LNCaP clone FGC (cell line): ENCODE measurements at places on chromosomes 12 and 14.
A peak's percentile ranks its signal among the peaks of the same experiment; 100 is the strongest.

- no peak for DNase-seq
Observed at GRCh38 chr12:112439769-112440168, 21.0 kb downstream of the PTPN11 start.

DNA sequence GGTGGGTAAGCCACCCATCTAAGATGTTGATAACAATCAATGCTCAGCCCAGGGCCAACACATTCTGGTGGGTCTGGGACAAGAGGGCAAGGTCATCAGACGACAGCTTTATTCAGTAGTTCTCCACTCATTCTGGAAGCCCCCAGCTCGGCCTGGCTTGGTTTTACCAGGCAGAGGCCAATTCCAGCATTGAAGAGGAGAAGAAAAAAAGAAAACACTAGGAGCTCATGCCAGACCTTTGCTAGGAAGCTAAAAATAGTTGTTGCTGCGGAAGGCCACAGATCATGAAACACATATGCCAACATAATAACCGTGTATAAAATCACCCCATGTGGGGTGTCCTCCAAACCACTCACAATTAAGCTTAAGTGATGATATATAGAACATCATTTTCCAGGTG, 44.4 kb downstream of the CCDC60 start:
- no peak for DNase-seq

- DNase-seq, result no peak
Observed at GRCh38 chr14:58787592-58787991, 149.8 kb downstream of the DACT1 start.

DNA sequence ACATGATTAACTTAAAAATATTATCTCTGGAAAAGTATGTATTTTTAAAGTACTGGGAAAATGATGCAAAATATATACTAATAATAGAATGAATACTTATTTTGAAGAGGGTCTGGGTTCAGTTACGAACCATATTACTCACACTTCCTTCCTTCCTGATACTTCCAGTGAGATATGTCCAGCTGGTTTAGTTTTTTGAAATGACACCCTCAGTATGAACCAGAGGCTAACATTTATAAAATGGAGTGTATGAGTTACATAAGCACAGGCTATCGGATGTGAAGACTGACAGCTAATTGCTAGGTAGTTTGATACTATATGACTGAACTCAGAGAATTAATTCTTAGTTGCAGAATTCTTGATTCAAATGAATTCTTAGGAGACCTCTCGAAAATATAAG, 122.9 kb downstream of the OTOGL start:
- no peak for DNase-seq

GRCh38 chr12:50933459-50934124, 18.8 kb upstream of the HIGD1C start:
- DNase-seq, result no peak

- DNase-seq, result no peak
Observed at GRCh38 chr14:51500776-51501175, 150.9 kb upstream of the FRMD6 start.

DNA sequence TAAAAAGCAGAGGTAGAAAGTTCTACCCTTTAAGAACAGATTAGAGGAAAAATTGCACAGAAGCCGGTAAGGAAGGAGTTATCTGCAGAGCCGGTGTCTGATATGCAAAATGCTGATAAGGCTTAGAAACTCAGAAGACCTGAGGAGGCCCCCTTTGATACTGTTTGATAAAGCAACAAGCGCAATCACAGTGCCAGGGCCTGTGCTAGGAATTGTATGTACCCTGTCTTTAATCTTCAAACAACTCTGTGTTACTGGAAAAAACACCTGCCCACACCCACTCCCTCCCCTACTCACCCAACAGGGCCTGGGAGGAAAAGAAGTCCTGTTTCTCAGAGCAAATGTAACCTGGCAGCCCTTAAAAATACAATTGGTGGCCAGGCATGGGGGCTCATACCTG, 112.7 kb upstream of the FUT8 start:
- no peak for DNase-seq

DNA sequence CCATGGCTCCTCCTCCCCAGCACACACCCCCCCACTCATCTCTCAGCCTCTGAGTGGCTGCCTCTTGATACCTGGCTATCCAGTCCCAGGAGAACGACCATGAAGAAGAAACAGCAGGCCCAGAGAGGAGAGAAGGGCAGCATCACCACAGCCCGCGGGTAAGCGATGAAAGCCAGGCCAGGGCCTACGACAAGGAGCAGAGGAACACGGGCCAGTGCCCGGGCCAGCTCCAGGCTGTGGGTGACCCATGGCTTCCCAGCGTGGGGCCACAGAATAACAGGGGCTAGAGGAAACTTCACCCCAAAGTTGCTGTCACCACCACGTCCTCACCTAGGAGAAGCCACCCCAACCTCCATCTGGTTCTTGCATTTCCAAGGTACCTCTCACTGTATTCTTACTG, 10.4 kb upstream of the SLC6A12 start:
- DNase-seq, result no peak

DNA sequence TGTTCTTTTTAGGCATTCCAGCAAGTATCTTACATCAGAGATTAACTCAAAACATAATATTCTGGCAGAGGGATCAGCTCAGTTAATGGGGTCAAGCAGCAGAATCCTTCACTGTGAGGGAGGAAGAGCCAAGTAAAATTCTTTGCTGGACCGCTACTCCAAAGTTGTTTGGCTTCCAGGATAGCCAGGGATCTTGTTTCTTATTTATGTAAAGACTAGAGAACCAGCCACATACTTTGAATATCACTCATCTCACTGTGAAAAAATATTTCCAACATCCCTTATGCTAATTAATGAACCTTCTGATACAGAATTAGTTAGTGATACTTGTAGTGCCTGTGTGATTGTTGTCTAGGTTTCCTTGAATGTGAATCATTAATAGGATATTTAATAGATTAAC, 94.2 kb downstream of the PLEKHA5 start:
- DNase-seq, result no peak

- no peak for DNase-seq
Observed at GRCh38 chr14:98904677-98905076, 367.3 kb downstream of the BCL11B start.

- DNase-seq, result no peak
Observed at GRCh38 chr12:16392846-16393535, 45.5 kb downstream of the MGST1 start.

DNA sequence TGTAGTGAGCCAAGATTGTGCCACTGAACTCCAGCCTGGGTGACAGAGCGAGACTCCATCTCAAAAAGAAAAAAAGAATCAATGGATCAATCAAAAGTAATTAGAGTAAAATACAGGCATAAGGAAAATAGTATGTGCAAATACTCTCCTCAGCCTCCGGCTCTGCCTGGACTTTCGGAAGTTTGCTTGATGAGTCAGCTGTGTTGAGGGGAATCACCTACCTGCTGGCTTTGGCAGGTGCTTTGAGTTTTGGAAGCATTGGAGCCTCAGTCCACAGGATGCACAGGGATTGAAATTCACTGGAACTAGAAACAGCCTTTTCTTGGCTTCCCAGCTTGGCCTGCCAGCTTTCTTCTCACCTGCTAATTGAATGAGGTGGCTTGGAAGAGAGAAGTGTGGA, 268.2 kb downstream of the PCNX1 start:
- peak; percentile 22 for DNase-seq

DNA sequence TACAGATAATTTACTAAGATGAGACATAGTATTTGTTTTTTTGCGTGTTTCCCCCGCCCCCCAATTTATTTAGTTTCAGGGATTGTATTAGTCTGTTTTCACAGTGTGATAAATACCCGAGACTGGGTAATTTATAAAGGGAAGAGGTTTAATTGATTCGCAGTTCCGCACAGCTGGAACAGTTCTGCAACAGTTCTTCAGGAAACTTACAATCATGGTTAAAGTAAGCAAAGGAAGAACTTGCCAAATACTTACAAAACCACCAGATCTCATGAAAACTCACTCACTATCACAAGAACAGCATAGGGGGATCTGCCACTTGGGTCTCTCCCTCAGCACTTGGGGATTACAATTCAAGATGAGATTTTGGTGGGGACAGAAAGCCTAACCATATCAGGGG, 48.9 kb downstream of the LRRIQ1 start:
- DNase-seq, result no peak

- no peak for DNase-seq
Observed at GRCh38 chr14:102503641-102504327, 5.8 kb downstream of the ANKRD9 start.

GRCh38 chr12:45668641-45669040, 60.9 kb upstream of the ARID2 start:
- DNase-seq, result no peak

- no peak for DNase-seq
Observed at GRCh38 chr12:120438495-120439198, 734 bp downstream of the COX6A1 start.

DNA sequence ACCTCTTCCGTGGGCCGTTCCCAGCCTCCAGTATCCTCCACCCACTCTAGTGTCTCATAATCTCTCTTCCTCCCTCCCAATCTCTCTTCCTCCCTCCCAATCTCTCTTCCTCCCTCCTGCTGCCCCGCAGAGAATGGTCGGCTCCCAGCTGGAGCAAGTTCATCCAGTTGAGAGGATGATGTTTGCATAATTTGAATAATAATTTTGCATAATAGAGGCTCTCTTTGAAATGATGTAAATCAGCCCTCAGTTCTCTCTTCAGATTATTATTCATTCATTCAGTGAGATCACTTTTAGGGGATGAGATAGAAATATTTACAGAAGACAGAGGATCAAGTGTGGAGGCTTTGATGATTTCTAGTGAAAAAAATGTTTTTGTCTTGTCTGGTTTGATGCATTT, 125.0 kb downstream of the PTPN11 start:
- DNase-seq, result no peak

- no peak for DNase-seq
Observed at GRCh38 chr14:42173206-42173605, 566.5 kb downstream of the LRFN5 start.

GRCh38 chr12:118607831-118608230, 231.5 kb downstream of the SUDS3 start:
- DNase-seq, result no peak

DNA sequence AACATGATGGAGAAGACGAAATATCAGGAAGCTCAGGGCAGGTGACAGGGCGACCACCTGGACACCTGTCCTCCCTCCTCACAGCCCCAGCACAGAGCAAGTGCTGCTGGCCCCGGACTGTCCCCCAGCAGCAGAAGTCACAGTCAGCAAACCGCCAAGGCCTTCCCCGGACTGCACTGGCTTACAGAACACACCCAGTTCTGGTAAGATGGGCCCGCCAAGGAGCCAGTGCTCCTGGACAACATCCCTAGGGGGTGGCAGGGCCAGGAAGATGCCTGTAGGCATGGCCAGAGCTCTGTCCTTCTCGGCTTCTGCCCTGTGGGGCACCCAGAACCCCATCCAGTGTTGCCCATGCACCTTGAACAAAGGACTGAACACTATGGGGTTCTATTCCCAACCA, 77.9 kb downstream of the BCL11B start:
- DNase-seq, result no peak

GRCh38 chr12:13257356-13257875, 60.9 kb downstream of the EMP1 start:
- no peak for DNase-seq

GRCh38 chr14:70278281-70278680, 81.2 kb downstream of the COX16 start:
- no peak for DNase-seq

DNA sequence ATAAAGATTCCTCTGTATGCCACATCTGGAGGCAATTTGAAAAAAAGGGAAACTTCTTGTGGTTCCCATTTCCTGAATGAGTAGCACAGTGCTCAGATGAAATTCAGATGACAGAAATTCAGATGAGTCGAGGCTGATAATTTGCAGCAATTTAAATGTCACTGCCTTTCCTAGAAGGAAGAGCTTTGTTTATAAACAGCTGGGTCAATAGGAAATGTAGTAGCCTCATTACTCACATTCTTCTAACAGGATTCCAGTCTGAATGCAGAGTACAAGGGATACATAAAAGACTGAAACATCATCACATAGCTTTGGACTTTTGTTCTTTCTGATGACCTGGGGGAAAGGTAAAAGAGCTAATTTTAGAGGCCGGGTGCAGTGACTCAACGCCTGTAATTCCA, 11.3 kb upstream of the DACT1 start:
- DNase-seq, result no peak

DNA sequence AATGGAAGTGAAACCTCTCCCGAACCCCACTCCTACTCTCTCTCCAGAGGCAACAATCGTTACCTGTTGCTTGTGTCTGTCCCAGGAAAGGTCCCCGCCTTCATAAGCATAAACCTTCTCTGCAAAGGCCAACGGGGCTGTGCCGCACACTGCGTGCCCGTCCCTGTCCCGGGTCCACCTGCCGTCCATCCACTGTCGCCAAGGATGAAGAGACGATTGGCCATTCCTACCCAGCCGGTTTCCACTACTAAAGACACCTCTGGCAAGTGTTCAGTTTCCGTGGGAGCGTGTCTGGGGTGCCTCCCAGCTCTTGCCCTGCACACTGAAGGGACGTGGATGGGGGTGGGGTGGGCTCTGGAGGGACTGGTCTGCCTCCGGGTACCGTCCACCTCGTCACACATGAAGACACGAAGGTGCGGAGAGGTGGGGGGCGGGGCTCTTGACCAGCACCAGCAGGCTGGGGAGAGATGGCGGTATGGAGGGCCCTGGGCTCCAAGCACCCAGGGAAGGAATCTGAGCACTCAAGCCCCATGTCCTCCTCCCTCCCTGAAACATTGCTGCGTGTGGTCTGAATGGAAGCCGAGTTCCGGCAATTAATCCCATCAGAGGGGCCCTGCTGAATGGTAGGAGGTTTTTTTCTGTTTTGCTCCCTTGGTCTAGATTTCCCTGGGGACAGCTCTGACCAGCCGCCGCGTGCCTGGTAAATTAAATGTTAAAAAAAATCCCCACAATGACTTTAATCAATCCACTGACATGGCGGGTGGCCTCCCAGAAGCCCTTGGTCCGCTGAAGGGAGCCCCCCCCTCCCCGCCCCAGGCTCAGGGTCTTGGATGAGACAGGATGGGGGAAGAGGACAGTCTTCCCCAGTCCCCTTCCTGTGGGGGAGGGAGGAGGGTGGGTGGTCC, 4.1 kb upstream of the KIF26A start:
- DNase-seq, result no peak

- no peak for DNase-seq
Observed at GRCh38 chr12:79844693-79845092, 90.2 kb downstream of the PPP1R12A start.

GRCh38 chr12:52417740-52418139, 11.6 kb upstream of the KRT82 start:
- DNase-seq, result no peak

DNA sequence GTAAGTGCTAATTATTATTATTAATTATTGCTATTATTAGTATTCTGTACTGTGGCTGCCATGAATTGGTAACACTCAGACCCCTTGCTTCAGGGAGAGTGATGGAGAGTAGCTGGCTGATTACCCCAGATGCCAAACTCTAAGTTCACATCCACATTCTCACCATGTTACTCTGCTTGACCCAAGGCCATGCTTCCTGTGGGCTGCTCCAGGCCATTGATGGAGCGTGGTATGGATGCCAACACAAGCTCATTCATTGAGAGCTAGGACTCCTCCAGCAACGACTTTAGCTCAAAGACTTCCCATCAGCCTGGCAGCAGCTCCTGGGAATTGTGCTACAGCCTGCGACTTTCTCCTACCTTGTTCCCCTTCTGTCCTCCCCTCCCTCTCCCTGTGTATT, 233.4 kb downstream of the MSRB3 start:
- no peak for DNase-seq

GRCh38 chr14:64891839-64892375, 12.2 kb upstream of the SPTB start:
- peak; percentile 63 for DNase-seq
